ENCODE measurements at places on chromosomes 6 and 20.

DNA sequence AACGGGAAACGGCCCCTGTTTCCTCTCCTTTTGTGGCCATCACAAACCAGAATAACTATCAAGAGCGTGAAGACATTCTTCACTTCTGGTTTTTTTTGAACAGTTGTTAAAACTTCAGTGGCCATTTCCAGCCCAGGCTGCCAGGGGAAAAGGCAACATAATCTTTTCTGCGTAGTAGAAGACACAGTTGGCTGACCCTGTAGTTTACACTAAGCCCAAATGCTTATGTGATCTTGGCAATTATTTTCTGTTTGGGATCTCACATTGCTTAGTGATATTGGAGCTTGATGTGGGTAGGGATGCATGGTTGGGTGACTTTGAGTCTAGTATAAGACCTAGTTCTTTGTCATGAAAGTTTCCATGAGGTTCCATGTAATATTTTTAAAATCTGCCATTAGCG, 449.4 kb upstream of the CDH4 start:
- DNase-seq, result no peak

DNA sequence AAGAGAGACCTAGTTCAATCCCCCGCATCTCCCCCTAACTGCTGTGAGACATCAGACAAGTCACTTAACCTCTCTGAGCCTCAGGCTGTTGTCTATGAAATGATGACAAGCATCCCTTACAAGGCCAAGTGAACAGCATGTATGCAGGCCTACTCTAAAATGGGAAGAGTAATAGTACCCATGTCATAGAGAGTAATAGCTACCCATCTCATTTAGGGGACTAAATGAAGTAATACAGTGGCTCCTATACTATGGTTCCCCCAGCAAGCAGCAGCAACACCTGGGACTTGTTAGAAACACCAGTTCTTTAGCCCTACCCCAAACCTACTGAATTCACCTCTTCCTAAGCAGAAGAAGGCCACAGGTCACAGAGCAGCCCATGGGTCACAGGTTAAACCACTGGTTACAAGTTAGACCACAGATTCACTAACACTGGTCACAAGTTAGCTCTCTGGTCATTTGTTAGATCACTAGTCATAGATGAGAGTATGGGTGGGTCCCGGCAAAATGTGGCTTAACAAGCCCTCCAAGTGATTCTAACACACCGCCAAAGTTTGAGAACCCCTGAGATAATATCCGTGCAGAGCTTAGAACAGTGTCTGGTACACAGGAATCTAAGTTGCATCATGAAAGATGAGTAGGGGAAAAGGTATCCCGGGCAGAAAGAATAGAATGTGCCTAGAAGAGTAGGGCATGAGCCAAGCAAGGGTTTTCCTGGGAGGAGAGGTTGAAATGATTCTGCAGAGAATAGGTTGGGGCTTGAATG, 1.4 kb downstream of the DEFB124 start:
- no peak for DNase-seq

- DNase-seq, result no peak
Measured at GRCh38 chr20:18466574-18466893, 296 bp downstream of the DZANK1 start.

- DNase-seq, result no peak
Measured at GRCh38 chr6:162478192-162478671, 249.3 kb downstream of the PRKN start.

- no peak for DNase-seq
Measured at GRCh38 chr6:165118736-165119135, 190.7 kb downstream of the C6orf118 start.

- DNase-seq, result no peak
Measured at GRCh38 chr20:32819992-32820697, 391 bp downstream of the MAPRE1 start.

GRCh38 chr6:38493931-38494547, 145.7 kb downstream of the BTBD9 start:
- no peak for DNase-seq

DNA sequence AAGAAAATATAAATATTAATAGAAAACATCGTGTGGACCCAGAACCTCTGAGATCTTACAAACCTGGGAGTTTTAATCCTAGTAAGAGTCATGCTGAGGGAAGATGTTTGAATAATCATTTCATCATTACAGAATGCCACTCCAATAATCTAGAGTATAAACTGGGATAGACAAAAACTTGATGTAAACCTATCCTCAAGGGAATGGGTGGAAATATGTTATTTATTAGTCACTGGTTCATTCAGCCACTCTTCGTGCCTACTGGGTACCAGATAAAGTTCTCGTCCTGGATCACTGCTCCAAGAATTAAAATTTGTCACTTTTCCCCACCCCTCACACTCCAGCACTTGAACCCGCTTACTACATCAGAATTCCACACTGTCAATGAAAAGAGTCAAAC, 7.7 kb downstream of the HLA-B start:
- no peak for DNase-seq

DNA sequence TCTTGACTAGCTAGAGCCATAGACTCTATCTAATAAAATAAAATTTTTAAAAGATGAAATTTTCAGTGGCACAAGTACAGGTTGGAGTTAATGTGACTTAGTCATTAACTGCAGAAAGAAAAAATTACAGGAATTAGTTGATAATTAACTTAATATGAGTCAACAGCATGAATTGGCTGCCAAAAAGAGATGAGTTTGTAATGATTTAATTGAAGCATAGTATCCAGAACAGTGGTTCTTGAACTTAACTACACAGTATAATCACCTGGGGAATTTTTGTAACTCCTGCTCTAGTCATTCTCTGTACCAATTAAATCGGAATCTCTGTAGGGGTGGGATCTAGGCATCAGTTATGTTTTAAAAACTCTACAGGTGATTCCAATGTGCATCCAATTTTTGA, 46.3 kb upstream of the HMGN3 start:
- no peak for DNase-seq

GRCh38 chr20:52103913-52104545, 87.5 kb downstream of the ZFP64 start:
- no peak for DNase-seq

- no peak for DNase-seq
Measured at GRCh38 chr6:158213925-158214674, 46.0 kb downstream of the GTF2H5 start.

DNA sequence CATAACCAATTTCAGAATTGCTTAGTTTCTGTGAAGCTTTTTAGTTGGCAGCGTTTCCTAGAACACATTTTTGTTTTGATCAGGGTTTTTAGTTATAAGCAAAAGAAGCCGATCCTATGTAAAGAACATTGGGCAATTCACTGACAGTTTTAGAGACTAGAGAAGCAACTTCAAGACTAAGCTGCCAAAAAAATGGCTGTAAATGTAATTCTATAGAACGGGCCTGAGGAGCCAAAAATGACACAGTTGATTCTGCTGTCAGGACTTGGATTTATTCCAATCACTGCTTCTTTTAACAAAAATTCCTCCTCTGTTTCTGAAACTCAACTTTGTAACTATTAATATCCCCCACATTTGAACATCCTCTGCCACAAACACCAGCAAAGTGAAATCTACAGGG, 236.0 kb upstream of the EYS start:
- no peak for DNase-seq

GRCh38 chr6:84344005-84344404, 116.6 kb upstream of the CEP162 start:
- DNase-seq, result no peak

GRCh38 chr6:62150048-62150663, 135.9 kb downstream of the KHDRBS2 start:
- no peak for DNase-seq
